ENCODE measurements at places on chromosomes 6 and 20. TPM values are rescaled to one million over a fixed set of nuclear protein-coding genes. Genes with fewer than 3 reads are reported as not detected.
A peak's percentile ranks its signal among the peaks of the same experiment; 100 is the strongest.

Gene MROH8
- total RNA-seq, result 2.2 TPM

Gene PAK5
- 1.6 TPM for total RNA-seq

Gene EEF1E1
- 119 TPM for total RNA-seq

Gene COL11A2
- 0.49 TPM for total RNA-seq

Gene FAM217A
- total RNA-seq, result not detected

Gene OPRM1
- total RNA-seq, result not detected

DNA sequence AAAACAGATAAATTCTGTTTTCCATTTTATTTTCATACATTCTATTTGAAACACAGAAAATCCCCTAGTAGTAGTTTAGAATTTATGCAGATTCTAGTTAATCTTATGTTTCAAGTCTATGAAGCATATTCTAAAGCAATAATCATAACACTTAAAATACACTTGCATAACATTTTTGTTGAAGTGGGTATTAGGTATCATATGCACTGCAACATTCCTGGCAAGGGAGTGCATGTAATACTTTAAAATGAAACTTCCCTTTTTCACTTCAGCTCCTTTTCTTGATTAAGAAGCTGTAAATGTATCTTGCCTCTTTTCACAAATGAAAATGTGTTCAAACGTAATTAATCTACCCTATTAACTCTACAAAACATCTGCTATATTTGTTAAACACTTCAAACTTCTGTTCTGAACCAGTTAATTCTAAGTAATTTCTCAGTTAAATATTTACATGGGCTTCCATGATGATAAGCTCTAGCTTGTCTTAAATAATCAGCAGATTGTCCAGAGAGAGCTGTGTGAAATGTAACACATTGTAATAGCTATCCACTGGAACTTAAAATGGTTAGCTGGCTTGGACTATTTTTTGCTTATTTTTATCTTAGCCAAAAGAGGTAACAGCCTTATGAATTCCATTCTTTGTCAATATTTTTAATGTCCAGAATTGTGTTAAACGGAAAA, 192.8 kb downstream of the COL19A1 start:
- DNase-seq, result no peak
- no peaks in the 10 kb centered on the region for H3K27me3 ChIP-seq
- H3K4me1 ChIP-seq, result no peaks in the 10 kb centered on the region

DNA sequence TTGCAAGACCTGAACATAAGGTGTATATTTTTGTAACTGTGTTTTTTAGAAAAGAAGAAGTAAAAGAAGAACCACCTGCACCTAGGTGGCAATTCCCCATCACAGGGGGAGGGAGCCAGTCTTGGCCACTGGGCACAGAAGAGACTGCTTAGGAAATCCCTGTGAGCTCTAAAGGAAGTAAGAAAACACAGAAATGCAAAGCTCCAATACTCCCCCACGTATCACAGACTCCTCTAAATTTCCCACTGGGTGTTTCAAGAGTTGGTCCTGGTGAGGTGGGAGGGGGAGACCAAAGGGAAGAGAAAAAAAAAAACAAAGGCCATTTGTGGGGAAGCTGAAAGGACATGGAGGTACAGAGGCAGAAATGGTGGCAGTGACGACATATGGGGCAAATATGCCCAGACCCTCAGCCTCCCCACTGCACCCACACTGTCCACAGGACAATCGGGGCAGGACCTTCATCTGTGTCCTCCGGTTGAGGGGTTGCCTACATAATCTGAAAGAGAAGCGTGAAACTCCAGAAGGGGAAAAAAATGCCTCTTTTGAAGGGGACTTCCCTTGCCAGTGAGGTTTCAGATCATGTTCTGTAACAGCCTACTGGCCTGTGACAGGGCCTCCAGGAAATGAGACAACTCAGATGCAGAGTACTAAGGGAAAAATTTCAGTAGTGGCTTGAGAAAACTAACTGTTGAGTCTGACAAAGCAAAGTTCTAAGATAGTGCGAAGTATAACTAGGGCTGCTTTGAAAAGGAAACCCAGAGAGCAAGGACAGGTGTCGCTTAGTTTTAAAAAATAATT, 226.2 kb upstream of the MARCKS start:
- H3K36me3 ChIP-seq, result no peaks in the 10 kb centered on the region
- H3K4me3 ChIP-seq, result no peak overlapping the region
- H3K4me1 ChIP-seq, result no peaks in the 10 kb centered on the region
- H3K27ac ChIP-seq, result no peak overlapping the region

DNA sequence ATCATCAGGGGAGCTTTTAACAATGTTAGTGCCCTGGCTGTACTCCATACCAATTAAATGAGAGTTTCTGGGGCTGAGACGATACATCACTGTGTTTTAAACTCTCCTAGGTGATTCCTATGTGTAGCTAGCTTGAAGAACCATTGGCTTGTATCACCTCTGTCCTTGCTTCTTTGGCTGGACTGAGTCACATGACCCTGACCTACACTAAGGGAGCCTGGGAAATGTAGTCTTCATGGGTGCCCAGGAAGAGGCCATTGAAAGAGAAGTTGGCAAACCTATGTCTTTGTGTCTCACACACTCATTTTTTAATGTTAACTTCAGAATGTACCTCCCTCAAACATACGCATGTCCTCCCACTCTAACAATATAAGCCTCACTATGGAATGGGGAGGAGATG, 506.6 kb downstream of the DHX35 start:
- no peaks in the 10 kb centered on the region for H3K4me1 ChIP-seq
- H3K4me3 ChIP-seq, result no peak overlapping the region
- H3K36me3 ChIP-seq, result no peaks in the 10 kb centered on the region
- DNase-seq, result peak; percentile 26
- no peaks in the 10 kb centered on the region for H3K27me3 ChIP-seq
- H3K27ac ChIP-seq, result no peak overlapping the region

DNA sequence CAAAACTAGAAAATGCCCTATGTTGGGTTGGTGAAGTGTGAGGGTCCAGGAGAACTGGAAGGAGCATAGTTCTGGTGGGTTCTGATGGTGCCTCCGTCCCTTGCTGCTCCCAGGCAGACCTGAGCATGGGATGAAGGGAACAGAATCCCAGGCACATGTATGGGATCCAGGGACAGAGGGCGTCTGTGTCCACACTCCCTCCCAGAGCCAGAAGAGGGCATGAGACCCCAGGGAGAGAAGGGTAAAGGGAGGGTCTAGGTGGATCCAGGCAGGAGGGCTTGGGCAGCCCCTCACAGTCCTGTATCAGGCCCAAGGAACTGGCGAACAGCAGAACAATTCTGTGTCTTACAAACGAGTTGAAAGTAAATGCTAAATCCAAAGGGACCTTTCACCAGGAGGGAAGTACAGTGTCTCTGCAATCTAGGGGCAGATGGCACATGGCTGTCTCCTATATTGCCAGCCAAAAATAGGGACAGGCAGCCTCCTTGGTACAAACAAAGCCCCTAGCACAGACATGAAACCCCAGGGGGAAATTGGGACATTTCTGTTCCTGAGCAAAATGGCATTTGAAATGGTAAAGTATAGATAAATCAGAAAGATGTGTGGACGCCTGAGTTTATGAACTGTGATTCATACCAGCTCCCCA, 2.5 kb upstream of the BPIFA1 start:
- no peaks in the 10 kb centered on the region for H3K36me3 ChIP-seq
- H3K4me3 ChIP-seq, result no peak overlapping the region
- no peaks in the 10 kb centered on the region for H3K4me1 ChIP-seq

DNA sequence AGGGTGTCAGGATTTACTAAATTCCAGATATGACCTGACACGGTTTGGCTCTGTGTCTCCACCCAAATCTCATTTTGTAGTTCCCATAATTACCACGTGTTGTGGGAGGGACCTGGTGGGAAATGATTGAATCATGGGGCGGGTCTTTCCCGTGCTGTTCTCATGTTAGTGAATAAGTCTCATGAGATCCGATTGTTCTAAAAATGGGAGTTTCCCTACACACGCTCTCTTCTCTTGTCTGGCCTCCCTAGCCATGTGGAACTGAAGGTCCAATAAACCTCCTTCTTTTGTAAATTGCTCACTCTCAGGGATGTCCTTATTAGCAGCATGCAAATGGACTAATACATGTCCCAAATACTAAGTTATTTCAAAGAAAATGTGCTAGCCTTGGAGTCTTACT, 121.1 kb downstream of the CENPW start:
- DNase-seq, result no peak
- H3K27me3 ChIP-seq, result no peaks in the 10 kb centered on the region
- H3K4me1 ChIP-seq, result no peaks in the 10 kb centered on the region
- no peak overlapping the region for H3K4me3 ChIP-seq
- H3K36me3 ChIP-seq, result no peaks in the 10 kb centered on the region

DNA sequence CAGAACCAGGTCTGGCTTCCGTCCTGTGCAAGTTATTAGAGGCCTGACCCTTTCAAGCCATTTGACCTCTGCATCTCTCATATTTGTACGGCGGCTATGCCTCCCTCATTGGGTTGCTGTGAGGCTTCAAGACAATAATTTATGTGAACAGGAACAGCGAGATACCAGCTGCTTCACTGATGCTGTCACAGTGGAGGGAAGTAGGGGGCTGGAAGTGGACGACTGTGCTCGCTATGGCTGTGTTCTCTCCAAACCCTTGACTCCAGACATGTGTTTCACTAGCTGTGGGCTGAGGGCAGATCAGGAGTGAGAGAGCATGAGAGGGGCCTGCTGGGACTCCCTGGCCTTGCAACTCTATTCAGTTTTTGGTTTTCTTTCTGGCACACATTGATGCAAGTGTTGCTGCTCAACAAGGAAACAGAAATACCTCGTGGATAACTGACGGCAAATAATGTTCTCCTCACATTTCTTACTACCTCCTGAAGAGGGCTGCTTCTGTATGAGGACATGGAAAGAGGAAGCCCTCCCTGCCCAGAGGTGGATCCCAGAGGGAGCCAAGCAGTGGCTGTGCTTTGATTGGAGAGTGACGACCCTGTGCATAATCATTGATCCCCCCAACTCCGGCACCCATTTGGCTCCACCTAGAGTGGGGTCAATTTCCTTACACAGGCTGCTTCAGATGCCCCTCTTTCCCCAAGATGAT, 34.7 kb upstream of the SCP2D1 start:
- H3K4me1 ChIP-seq, result no peaks in the 10 kb centered on the region
- H3K36me3 ChIP-seq, result no peaks in the 10 kb centered on the region
- peak; percentile 42 for DNase-seq
- no peaks in the 10 kb centered on the region for H3K27me3 ChIP-seq

DNA sequence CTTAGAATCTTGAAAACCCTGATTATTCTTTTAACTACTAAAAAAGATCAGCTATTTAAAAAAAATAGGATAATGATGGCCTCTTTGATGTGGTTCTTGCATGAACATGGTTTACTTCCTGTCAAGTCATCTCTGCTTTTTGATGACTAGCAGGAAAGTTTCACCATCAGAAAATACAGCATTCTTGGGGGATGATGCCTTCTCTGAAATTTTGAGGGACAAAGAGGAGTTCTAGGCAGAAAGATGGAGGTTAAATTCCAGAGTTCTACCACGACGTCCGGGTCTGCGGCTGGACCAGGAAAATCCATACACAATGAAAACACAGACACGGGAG, 130.4 kb downstream of the OLIG3 start:
- H3K4me3 ChIP-seq, result no peak overlapping the region
- no peak for DNase-seq
- H3K36me3 ChIP-seq, result no peaks in the 10 kb centered on the region

DNA sequence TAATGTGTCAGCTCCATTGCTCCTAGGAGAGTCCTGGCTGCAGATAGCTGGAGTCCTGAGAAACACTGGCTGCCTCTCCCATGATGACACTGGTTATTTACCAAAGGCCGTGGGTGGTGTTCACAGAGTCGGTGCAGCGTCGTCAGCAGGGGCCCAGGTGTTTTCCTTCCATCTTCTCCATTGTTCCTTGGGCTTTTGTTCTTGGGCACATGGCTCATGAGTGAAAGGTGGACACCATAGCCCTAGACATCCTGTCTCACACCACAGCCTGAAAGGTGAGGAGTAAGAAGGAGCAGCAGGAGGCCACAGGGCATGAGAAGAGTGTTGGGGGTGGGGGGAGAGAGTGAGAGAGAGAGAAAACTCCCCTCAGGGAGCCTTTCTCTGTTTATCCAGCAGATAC, 9.1 kb downstream of the CST5 start:
- H3K27ac ChIP-seq, result no peak overlapping the region
- H3K4me1 ChIP-seq, result peaks cover 32% of the 10 kb centered on the region
- H3K27me3 ChIP-seq, result no peaks in the 10 kb centered on the region
- H3K36me3 ChIP-seq, result no peaks in the 10 kb centered on the region
- DNase-seq, result no peak
- H3K4me3 ChIP-seq, result no peak overlapping the region

Data from neural progenitor cell (in vitro differentiated cells).